ENCODE measurements at places on chromosomes 13 and 19. TPM values are rescaled to one million over a fixed set of nuclear protein-coding genes. Genes with fewer than 3 reads are reported as not detected.

Gene ERICH4
- total RNA-seq: not detected

Gene KLK14
- total RNA-seq: 0.11 TPM

Gene ZNF507
- total RNA-seq: 30.5 TPM

Gene CBY2
- not detected for total RNA-seq

Gene PCDH20
- total RNA-seq: 4.7 TPM

Gene MBD3
- 73.1 TPM for total RNA-seq

Gene IL17D
- total RNA-seq: 30.2 TPM

Gene TUBB4A
- total RNA-seq: 121 TPM

Gene LRP3
- 35.4 TPM for total RNA-seq

DNA sequence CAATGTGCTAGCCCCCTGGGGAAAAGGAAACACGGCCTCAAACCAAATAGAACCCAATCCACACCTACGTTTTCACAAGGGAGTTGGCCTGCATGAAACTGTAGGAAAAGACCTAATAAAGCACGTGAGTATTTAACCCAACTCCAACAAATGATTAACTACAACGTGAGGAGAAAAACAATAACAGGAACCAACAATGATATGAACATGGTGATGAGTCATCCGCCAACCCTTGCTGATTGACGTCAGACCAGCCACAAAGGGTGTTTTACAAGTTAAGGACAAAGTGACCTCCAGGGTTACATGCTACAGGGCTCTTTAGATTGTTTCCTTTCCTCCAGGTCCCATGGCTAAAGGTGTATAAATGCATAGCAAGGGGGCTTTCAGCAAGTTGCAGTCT, 460.5 kb downstream of the COG6 start:
- peak; percentile 10 for DNase-seq

DNA sequence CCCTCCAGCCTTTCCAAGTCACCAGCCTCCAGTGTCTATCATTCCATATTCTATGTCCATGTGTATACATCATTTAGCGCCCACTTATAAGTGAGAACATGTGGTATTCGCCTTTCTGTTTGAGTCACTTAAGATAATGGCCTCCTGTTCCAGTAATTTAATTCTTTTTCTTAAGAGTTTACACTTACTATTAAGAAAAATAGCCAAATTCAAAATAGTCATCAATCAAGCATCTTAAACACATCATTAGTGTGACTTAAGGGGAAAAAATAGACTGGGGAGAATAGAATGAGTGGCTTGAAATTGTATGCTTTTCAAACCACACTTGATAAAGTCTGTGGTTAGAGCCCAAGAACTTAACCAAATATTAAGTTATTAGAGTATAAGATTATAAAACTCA, 248.0 kb downstream of the MAB21L1 start:
- no peak for DNase-seq

DNA sequence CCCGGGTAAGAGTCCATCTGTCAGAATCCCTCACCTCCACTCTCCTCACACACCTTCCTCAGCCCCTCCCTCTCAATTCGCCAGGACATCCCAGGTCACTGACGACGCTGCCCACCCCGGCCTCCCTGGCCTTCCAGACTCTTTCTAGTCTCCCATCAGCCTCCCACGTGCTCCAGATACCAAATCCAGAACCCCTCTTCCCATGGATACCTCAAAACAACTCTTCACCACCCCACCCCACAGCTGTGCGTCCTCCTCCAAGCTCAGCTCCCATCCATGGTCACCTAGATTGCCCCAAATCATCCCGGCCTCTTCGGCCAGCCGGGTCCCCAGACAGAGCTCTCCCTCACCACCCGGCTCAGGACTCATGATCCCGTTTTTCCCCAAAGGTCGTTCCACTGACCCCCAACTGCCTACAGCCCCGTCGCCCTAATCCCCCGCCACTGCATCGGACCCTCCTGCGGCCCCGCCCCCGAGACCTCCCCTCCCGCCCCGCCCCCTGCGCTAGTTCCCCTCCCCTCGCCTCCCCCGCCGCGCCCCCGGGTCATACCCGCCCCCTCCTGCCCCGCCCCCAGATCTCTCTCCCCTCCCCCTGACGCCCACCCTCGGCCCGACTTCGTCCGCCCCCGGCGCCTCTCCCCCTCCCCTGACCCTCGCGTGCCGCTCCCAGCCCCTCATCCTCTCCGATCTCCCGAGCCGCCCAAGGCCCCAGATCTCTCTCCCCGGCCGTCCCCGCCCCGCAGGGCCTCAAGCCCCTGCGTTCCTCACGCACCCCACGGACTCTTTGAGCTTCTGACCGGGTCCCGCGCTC, 546 bp downstream of the UBXN6 start:
- DNase-seq: no peak

DNA sequence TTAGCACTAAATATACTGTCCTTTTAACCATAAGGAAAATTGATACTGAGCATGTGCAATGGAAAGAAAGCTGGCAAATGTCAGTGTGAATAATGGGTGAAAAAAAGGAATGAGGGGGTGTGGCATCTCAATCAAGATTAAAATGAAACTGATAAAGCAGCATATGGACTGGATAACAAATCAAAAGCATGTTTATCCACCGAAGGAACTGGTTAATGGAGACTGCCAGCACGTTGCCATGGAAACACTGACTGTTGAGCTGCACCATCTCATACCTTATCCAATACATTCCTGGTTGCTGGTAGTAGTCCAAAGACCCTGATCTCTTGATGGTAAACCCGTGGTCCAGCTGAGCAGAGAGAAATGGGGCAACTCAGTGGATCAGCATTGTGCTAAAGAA, 311.4 kb upstream of the MAB21L1 start:
- no peak for DNase-seq

- DNase-seq: no peak
Observed at GRCh38 chr19:15253513-15253912, 21.3 kb upstream of the EPHX3 start.

- DNase-seq: no peak
Observed at GRCh38 chr13:98326291-98326690, 149.2 kb upstream of the RNF113B start.

GRCh38 chr19:2426611-2427428, 566 bp downstream of the TIMM13 start:
- no peak for DNase-seq

DNA sequence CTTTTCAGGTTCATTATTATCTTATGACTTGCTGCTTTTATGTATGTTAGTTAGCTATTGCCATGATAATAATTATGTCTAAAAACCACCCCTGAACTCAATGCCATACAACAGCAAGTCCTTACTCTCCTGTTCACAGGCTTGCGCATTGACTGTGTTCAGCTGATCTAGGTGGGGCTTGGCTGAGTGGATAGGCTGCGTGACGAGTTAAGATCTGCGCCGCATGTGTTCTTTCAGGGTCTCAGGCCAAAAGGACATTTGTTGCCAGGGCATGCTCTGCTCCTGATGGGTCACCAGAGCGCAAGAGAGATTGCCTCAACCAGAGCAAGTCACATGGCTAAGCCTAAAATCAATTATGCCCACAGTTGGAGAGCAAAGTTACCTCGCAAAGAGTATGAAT, 859 bp downstream of the ZNF568 start:
- DNase-seq: peak; percentile 13

- no peak for DNase-seq
Observed at GRCh38 chr13:101382086-101382485, 34.2 kb downstream of the NALCN start.

- no peak for DNase-seq
Observed at GRCh38 chr13:73773168-73773549, 361.0 kb downstream of the KLF12 start.

DNA sequence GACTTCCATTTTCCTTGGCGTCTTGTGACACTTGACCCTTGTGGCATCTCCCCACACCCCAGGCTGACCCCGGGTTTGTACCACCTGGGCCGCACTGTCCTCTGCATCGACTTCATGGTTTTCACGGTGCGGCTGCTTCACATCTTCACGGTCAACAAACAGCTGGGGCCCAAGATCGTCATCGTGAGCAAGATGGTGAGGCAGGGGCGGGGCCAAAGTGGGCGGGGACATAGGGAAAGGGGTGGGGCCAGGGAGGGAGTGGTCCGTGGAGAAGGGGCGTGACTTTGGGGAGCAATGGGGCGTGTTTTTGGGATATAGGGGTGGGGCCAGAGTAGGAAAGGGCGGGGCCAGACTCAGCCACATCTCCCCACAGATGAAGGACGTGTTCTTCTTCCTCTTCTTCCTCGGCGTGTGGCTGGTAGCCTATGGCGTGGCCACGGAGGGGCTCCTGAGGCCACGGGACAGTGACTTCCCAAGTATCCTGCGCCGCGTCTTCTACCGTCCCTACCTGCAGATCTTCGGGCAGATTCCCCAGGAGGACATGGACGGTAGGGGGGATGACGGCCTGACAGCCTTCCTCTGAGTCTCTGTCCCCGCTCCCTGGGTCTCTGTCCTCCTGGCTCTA, 42.8 kb downstream of the TRPM4 start:
- DNase-seq: no peak

DNA sequence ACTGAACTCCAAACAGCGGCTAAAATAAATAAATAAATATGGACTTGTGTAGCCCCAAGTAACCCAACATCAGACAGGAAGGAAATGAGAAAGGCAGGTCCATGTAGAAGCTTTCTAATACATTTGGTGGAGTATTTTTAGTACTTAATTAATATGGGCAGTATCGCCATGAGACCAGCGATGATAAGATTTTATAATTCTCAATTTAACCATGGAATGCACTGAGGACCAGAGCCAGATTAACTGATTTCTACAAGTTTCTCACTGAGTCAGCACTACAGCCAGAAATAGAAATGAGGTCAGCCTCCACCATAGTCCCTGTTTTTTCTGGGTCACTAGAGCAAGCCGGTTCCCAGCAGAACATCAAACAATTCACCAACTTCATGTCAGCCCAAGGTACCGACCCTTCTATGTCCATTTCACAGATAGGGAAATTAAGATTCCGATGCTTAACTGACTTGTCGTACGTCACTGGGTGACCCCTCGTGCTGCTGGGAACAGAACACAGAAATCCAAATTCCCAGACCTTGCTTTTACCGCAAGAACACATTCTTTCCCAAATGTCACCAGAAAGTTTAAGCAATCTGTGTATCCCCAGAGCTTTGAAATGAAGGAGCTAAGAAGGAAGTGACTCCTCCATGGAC, 90.4 kb downstream of the COL4A1 start:
- no peak for DNase-seq

DNA sequence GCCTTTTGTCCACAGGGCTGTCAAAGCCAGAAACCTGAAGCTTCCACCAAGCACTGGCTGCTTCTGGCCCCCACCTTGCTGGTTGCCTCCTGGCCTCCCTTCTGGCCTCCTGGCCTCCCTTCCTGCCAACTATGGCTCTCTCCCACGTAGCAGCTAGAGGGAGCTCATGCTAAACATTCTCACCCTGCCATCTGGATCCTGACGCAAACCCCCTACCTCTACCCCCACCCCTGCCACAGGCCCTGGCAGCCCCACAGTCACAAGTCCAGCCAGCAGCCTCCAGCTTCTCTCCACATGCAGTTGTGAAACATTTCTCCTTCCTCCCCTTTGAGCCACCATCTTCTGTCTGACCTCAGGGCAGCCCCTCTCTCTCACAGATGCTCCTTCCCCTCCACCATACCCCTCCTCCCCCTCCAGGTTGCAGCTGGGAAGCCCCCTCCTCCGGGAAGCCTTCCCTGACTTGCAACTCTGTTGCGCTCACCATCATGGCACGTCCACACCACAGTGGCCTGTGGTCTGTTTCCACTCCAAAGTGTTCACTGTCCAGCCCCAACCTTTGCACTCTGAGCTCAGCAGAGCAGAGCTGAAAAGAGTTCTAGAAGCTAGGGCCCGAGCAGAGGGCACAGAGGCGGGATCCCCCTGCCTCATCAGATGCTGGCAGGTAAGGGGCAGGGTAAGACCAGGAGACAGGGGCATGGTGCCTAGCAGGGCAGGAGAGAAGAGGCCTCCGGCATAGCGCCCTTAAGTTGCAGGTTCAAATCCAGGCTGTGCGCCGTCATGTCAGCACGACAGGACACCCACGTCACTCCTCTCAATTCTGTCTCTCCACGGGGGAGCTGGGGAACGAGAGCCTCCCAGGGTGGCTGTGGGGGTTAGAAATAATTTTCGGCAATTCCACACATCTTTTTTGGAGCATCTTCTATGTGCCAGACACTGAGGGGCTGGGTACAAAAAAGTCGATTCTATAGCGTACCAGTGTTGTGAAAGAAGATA, 7.3 kb downstream of the ADGRL1 start:
- no peak for DNase-seq

DNA sequence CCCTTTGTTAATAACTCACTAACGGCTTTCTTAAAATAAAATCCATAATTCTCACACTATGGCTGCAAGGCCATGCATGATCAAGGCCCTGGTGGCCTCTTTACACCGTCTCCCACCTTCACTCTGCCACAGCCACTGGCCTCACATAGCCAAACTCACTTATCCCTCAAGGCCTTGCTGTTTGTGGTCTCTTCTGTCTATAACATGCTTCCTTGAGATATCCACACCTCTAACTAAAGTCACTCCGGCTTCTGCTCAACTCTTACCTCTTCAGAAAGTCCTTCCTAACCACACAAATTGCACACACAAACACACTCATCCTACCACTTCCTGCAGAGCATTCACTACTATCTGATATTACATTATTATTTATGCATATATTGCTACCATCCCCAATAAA, 262.5 kb downstream of the DIAPH3 start:
- DNase-seq: no peak

- DNase-seq: no peak
Observed at GRCh38 chr13:52004511-52005170, 6.6 kb downstream of the ATP7B start.

- no peak for DNase-seq
Observed at GRCh38 chr13:100473087-100473486, 115.5 kb downstream of the GGACT start.

GRCh38 chr19:23415034-23415433, 19.8 kb upstream of the ZNF91 start:
- no peak for DNase-seq
